Left lung (tissue), 14 donors: ENCODE measurements at places on chromosomes 16 and 17.

GRCh38 chr16:79007614-79008013 is 592.9 kb downstream of the MAF start:
- no peak for DNase-seq

GRCh38 chr16:29743827-29744531 is 1.8 kb downstream of the C16orf54 start:
- no peak for DNase-seq

GRCh38 chr17:60403962-60404361 is 12.0 kb upstream of the USP32 start:
- no peak for DNase-seq

GRCh38 chr17:65463242-65463641 is 98.2 kb downstream of the AXIN2 start:
- DNase-seq = peak; percentile 77

DNA sequence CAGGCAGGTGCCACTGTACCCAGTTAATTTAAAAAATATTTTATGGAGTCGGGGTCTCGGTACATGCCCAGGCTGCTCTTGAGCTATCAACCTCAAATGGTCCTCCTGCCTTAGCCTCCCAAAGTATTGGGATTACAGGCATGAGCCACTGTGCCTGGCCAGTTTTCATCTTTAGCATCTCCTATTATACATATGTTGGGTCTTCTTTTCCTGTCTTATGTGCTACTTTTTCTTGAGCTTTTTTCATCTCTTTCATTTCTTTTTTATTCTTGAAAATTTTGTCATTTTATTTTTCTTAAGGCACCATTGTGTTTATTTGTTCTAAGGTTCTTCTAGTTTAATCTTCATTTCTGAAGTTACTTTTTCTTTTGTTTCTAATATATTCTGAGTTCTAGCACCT is 20.7 kb downstream of the BANP start:
- no peak for DNase-seq

- DNase-seq = peak; percentile 85
Observed at GRCh38 chr16:68707340-68708152, 29.5 kb upstream of the CDH1 start.
